ENCODE measurements at places on chromosomes 1 and 21.
A peak's percentile ranks its signal among the peaks of the same experiment; 100 is the strongest.

DNA sequence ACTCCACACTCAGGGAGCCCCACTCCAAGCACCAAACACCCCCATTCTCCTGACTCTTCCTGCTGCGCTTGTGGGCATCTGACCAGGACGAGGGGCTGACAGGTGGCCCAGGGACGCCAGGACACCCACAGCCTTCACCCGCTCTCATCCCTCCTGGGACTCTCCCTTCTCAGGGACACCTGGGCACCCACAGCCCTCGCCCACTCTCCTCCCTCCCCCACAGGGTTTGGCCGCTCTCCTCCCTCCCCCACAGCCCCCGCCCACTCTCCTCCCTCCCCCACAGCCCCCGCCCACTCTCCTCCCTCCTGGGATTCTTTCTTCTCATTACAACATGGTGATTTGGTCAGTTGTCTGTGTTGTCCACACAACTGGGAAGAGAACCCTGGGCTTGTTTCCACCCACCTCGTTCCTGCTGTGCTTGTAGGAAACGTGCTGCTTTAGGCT is 43.4 kb downstream of the PRDM15 start:
- DNase-seq, result no peak

DNA sequence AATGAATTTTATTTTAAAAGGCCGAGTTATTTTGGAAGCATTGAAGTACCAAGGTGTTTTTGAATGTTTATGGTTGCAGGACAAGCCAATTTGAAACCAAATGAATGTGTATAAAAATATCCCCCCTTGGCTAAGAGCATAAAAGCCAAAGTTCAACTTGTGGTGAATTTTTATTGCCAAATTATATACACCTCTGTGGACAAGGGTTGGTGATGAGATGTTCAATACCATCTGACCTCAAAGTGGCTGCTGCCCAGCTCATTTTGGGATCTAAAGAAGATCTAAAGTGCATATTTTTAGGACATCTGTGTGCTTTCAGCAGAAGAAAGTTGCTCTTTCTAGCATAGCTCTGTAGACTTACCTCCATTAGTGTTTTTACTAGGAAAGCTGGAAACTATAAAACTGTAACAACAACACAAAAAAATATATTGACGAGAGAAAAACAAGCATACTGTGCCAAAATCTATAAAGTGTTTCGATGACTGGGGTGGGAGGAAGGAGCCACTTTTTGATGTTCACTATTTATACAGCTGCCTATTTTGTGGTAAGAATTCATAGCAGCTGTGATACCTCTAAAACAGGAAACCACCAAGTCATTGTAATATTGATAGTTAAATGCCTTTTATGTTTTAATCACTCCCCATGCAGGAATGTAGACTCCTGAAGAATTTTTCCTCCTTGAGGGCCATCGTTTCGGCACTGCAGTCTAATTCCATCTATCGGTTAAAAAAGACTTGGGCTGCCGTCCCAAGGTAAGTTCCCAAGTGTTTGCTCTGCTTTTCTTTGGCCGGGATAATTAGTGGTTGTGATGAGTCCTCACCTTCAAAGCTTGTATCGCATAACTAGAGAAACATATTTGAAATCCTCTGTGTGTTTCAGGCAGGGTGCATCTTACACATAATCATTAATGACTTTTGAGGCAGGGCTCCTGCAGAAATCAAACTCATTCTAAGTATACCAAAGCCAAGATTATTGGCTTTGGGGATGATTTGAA is 83.2 kb downstream of the RGL1 start:
- DNase-seq, result no peak

DNA sequence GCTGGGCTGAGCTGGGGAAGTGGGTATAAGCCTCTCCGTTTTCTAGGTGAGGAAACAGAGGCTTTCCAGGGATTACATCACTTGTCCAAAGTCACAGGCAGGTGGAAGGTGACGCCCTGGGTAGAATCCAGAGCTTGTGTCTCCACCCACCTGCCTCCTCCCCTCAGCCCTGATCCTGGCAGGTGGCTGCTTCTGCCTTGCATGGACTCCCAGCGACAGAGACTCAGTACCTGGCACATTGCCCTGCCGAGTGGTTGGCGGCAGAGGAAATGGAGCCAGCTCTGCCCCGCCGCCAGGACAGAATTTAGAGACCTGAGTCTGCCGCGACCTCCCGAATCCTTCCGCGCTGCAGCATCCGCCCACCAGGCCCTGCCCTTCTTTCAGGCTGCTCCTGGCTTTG is 2.1 kb downstream of the PLA2G2E start:
- no peak for DNase-seq

DNA sequence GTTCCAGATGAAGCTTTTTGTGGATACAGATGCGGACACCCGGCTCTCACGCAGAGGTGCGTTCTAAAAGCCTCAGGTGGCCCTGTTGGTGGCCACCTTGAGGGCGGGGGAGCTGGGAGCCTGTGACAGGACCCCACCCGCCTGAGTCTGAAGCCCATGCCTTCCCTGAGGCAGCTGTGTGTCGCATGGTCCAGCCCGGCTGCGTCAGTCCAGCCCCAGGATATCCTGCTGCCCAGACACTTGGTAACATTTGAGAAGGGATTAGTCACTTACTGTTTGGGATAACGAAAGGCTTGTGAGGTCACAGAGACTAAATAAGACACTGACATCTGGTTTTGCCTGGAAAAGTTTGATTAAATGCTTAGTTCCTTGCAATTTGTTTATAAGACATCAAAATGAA is 68.9 kb downstream of the UCK2 start:
- no peak for DNase-seq

GRCh38 chr1:112761714-112762480 is 46.8 kb upstream of the PPM1J start:
- DNase-seq, result no peak

DNA sequence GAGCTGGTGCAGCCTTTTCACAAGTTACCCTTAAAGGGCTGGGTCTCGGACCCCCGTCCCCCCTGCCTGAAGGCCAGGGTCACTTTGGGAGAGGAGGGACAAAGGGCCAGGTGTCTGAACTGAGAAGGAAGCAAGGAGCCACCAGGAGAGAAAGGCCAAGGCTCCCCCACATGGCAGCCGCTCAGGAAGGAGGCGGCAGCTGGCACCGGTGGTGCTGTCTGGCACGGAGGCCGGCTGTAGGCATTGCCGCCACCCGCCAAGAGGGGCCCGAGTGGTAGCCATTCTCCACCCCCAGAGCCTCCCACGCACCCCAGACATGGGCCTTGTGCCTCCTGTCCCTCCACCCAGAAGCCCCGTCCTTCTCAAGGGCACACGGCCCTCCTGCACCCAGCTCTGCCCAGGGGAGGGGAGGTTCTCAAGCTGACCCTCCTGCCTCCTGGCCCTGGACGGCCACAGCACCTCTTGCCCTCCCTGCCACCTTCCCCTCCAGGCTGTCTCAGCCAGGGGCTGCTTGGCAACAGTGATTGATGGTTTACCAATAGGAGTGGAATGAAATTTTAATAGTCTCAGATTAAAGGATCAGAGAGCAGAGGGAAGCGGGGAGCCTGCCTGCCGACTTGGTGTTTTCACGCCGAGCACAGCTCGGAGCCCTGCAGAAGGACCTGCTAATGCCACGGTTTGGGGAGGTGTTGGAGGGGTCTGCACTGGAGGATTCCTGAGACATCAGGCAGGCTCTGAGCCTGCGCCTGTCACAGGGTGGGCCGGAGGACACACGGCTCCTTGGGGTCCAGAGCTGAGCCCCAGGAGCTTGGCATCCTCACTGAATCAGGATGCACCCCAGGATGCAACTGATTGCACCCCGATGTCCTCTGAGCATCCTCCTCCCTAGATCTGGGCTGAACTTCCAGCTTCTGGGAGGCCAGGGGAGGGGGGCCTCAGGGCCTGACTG is 211.9 kb upstream of the VAMP3 start:
- no peak for DNase-seq

DNA sequence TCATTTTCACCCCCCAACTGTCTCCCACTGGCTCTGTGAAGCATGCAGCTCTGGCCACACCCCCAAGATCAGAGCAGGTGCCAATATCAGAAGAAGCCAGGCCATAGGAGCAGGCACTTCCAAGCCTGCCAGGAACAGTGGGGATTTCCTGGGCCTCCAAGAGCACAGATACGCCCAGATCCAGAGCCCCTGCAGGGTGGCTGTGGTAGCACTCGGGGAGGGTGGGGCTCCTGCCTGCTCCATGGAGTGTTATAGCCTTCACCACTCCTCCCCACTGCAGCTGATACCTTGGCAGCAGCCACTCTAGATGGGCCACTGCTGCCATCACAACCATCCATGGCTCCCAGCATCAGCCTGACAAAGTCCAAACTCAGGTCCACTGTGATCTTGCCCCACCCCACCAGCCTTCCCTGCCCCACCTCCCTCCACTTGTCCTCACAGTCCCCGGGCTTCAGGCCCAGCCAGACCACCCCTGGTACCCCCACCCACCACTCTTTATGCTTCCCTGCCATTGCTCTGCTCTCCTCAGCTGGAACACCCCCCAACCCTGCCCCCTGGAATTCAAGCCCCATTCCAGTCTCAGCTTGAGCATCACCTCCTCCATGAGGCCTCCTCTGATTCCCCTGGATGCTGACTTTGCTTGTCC is 448.3 kb downstream of the MATN1 start:
- DNase-seq, result no peak

DNA sequence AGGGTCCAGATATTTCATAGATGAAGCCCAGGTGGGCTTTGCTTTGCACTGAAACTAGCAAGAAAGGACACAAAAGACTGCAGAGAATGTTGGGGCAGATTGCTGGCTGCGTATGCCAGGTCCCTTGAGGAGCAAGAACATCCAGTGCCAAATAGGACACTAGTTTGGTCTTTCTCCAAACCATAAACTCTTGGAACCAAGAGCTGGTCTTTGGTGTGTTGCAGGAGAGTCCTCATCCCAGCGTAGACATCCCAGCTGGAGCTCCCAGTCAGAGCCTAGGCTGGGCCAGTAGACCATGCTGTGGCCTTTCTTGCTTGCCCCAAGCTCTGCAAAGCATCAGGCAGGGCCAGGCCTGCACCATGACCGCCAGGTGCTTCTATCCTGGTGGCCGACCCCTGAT is 87.5 kb downstream of the ATP5PO start:
- no peak for DNase-seq

- no peak for DNase-seq
Observed at GRCh38 chr1:6747674-6748073, 37.6 kb upstream of the CAMTA1 start.

DNA sequence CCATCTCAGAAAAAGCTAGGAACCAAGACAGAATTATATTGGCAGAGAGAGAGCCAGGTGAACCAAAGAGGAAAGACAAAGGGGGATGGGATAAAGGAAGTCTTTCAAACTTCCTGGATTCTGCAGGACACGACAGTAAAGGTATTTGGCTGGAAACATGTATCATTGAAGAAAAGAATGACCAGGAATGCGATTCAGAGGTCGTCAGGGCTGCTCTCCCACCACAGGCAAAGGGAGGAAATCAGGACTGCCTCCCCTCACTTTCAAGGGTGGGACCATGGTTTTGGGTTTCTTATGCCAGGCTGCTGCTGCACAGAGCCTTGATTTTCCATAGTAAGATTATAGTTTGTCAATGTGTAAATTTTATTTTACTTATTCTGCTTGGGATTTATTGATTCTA is 848.8 kb downstream of the BRINP3 start:
- DNase-seq, result no peak

GRCh38 chr1:159000625-159001024 is 9.1 kb upstream of the IFI16 start:
- no peak for DNase-seq

- DNase-seq, result no peak
Observed at GRCh38 chr1:29420202-29420601, 183.9 kb downstream of the PTPRU start.

DNA sequence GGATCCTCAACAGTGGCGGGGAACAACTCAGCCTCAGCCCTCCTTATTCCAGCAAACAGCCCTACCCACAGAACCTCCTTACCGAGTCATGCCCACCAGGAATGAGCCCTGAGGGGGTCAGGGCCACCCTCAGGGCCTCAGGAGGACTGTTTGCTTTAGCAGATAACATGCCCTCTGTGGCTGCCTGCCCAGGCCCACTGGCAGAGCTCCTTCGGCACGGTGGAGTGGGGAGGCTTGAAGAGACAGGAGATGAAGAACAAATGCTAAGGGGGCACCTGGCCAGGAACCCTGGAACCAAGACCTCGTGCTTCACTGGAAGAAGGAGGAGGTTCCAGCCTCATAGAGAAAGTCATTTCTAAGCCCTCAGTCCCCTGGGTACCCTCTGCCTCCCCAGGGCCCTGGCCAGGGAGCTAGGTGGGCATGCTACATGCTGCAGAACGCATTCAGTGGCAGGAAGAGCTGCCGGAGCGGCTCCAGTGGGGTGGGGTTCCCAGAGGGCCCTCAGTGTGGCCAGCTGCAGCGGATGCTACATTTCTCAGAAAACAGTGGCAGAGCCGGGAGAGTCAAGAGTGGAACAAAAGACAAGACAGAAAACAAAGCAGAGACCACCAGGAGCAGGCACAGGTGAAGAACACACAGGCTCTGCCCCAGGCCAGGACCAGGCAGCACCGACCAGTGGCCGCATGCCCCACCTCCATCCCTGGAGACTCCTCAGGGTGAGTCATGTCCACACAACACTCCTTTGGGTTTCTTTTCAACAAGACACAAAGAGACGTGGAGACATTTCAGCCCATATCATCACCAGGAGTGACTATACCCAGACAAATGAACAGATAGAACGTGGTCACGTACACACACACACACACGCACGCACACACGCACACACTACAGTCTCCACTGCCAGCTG is 39.8 kb downstream of the RIMS3 start:
- no peak for DNase-seq

DNA sequence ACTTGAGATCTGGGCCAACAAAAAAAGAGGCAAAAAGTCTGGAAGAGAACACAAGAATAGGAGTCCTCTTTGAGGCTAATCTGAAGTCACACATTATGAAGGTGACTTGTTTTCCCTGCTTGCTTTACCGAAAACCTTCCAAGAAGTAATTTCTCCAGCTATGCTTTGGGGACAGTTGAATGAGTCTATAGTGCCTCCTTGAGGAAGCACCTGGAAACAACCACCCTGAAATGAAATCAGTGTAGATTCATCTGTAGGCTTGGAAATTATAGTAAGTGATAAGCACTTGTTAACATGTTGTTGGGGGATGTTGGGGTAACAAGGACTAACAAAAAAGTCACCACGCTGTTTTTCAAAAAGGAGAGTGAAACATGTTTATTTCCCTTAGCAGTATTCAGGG is 23.4 kb upstream of the RPTN start:
- no peak for DNase-seq

- DNase-seq, result peak; percentile 35
Observed at GRCh38 chr1:119885903-119886783, 10.2 kb downstream of the ADAM30 start.

GRCh38 chr1:87202922-87203655 is 125.6 kb upstream of the LMO4 start:
- DNase-seq, result no peak

DNA sequence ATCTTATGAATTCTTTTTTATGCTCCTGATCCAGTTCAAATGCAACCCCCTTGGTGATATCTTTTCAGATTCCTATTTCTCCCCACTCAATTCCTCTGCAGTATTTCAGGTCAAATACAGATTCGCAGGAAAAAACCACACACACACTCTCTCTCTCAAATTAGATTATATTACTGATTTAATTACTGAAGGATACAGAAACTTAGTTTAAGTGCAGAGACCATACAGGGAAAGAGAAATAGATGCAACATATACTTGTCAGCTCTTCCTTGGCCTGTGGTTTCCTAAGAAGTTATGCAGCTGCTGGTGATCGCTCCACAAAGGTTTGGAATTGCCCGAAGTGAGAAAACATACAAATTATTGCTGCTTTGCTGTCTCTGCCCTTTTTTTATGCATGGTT is 400.9 kb downstream of the AGBL4 start:
- no peak for DNase-seq

GRCh38 chr1:101071470-101071891 is 45.9 kb upstream of the DPH5 start:
- no peak for DNase-seq

GRCh38 chr1:11684070-11684469 is 3.1 kb upstream of the MAD2L2 start:
- DNase-seq, result no peak

- DNase-seq, result no peak
Observed at GRCh38 chr1:186183970-186184628, 191.0 kb downstream of the TPR start.
